NCI-H1417 treated with DMSO at 0.1 percent for 48 hours (cell line): ENCODE measurements at places on chromosomes 1 and 21.

DNA sequence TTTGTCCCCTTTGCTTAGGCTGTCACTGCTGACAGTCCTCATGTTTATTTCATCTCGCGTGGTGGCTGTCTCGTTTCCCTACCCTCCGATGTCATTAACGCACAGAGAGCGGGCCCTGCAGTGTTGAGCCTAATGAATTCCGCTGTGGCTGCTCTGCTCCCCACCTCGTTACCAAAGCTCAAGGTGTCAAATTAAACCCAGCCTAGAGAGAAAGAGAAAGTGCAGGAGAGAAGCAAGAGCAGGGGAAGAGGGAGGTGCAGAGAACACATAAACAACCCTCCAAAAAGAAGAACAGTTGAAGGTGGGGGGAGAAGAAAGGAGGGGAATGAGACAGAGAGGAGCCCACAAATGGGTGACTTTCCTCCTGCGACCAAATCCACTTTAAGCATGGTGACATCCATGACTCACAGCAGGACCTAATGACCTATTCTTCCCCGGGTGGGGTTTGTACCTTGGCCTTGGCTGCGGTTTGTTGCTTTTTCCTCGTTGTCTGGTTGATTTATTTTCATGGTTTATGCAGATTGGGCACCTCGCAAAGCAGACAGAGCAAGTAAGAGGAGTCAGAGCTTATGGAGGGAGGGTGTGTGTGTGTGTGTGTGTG lies 92.5 kb downstream of the PBX1 start:
- no peak for DNase-seq

DNA sequence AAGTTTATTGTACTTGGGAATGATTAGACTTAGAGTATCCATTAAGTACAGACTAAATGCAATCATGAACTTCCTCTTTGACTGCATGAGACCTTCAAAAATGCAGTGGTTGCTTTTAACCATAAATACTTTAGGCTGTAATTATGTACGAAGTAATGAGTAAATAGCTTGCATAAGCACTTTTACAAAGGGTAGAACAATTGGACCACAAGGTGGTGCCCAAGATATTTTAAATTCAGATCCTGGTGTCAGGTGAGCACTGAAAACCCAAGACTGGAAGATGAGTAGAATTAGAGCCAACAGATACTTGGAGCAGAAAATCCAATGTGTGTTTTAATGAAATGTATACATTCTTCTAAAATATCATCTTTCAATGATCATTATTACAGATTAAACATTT lies 43.4 kb upstream of the RHOU start:
- DNase-seq = no peak

DNA sequence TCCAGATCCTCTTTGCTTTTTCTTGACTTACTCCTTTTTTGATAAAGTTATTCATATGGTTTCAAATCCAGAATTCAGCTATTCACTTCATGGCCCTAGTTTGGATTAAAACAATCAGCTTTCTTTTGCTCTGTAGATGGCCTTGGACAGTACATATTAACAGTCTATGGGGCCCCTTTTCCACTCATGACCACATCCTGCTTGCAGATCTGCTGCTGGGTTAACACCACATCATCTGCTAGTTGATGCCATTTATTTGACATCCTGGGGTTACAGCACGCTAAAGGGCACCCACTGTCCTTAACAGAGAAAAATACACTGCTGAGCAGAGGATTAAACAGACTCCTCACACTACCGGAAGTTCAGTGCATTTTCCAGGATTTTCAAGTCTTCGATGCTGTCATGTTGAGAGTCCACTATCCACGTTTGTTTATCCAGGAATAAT lies 941 bp upstream of the IFI16 start:
- no peak for DNase-seq

DNA sequence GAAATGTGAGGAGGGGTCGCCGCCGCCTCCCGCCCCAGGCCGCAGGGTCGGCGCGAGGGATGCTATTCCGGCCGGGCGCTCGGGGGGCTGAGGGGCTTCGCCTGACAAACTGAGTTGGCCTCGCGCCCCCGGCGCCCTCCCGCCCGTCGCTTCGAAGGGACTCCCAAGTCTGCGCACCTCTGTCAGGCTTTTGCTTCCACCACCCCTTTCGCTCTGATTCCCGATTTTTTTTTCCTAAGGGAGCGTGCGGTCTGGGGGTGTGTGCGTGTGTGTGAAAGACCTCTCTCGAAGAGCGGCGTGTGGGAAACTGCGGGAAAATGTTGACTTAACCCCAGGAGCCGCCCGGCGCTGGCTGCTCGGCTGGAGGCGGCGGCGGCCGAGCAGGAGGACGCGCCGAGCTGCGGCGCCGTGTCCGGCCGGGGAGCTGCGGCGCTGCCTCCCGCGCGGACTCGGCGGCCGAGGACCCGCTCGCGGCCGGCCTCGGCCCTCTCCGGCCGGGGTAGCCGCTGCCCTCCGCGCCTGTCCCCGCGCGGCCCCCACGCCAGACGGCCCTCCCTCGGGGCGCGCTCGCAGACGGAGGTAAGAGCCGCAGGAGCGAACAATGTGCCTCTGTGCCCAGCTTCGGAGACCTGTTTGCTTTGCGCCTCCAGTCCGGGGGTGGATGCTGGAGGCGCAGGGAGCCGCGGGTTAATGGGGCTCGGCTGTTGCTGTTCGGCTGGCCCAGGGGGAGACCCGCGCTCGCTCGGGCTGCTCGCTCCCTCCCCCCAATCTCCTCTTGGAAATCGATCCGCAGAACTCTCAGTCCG lies 1.1 kb downstream of the ADGRL2 start:
- DNase-seq = no peak

DNA sequence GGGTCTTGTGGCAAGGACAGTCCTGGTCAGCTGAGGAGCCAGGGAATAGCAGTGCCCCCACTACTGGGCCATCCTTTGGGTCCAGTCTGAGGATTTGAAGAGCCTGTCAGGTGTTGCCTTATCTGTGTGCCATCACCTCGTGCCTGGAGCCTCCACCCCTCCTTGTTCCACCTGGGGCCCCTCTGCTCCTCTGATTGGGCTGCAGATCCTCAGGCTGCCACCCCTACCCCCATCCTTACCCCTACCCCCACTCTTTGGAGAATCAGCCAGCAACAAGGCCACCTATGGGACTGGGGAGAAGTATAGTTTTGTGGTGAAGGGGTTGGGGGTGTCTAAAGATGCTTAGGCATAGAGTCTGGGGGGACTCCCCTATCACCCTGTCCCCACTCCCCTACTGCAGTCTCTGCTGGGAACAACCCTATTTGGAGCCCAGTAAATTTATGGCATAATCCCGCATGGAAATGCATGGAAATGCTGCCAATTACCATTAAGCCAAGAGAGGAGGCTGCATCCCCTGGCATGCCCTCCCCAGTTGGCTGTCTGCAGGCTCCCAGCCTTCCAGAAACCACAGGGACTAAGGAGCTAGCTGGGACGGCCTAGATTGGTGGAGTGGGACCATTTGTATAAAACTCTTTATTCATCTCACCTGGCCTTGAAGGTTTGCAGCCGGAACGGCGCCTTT lies 142.7 kb upstream of the CSF3R start:
- DNase-seq = no peak

DNA sequence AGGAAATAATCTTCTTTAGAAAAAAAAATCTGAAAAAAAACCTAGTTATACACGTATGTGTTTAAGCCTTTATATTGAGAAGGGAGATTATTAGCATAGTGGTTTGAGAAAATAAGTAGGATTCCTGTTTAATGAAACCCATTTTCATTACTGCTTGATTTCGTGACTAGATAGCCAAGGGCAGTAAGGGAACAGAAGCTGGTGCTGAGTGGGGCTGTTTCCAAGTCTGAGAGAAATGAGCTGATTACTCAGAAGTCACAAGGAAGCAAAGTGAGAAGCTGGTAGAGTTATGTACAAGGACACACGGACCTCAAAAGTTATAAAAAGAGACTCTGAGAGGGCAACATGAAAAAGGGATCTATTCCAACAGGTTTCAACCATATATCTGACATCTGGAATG lies 256.5 kb downstream of the TTLL7 start:
- no peak for DNase-seq
